Breast epithelium (tissue), 4 donors: ENCODE measurements at places on chromosomes 16 and 17. TPM values are rescaled to one million over a fixed set of nuclear protein-coding genes. Genes with fewer than 3 reads are reported as not detected.

ABCA6 gene
- total RNA-seq, result 61.2 TPM

RHOT2 gene
- 39.4 TPM for total RNA-seq

CACNG5 gene
- total RNA-seq, result not detected

DHODH gene
- 7.8 TPM for total RNA-seq

TLCD2 gene
- 10.9 TPM for total RNA-seq

AGRP gene
- not detected for total RNA-seq

PIK3R6 gene
- 2.9 TPM for total RNA-seq

NPB gene
- total RNA-seq, result not detected

POLR3K gene
- total RNA-seq, result 6.6 TPM

DNA sequence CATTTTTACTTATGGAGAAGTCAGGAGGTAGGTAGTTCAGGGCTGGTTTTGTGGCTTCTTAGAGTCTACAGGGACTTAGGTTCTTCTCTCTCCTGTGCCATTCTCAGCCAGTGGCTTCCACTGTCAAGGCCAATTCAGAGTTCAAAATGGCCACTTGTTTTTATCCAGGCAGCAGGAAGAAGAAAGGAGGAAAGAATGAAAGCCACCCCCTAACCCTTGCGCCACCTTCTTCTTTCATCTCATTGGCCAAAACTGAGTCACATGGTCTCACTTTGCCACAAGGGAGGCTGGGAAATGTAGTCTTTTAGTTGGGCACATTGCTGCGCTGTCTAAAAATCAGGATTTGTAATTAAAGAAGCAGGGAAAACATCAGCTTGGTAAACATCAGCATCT is 60.8 kb upstream of the MED9 start:
- no peak for DNase-seq
- no peaks in the 10 kb centered on the region for H3K27me3 ChIP-seq
- H3K36me3 ChIP-seq, result no peaks in the 10 kb centered on the region
- no peak overlapping the region for H3K4me3 ChIP-seq
- no peaks in the 10 kb centered on the region for H3K4me1 ChIP-seq

DNA sequence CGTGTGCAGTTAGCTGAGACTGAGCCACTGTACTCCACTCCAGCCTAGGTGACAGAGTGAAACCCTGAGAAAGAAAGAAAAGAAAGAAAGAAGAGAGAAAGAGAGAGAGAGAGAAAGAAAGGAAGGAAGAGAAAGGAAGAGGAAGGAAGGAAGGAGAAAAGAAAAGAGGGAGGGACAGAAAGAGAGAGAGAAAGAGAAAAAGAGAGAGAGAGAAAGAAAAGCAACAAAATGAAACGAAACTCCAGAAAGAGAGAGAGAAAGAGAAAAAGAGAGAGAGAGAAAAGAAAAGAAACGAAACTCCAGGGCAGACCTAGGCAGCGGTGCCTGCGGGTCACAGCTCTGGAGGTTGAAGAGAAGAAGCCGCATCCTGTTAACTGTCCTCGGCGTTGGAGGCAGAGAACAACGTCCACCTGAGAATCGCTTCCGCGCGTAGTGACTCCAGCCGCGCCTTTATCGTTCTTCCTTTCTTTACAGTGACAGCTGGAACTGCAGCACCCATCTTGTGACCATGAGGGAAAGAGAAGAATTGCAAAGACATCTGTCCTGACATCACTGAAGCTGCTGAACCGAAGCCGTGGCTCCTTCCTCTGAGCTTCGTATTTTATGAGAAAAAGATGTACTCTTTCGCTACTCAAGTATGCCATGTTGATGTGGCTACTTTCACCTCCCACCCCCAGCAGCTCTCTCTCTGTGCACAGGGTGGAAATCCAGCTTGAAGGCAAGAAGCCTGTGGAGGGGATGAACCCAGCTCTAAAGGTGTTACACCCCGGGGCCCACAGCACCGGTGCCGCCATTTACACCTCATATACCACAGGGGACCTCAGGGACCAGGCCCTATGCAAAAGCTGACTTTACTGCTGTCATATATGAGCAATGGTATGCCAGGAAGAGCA is 56.9 kb upstream of the DOC2B start:
- no peaks in the 10 kb centered on the region for H3K27me3 ChIP-seq
- no peak overlapping the region for H3K27ac ChIP-seq
- H3K36me3 ChIP-seq, result no peaks in the 10 kb centered on the region
- no peak overlapping the region for H3K4me3 ChIP-seq

- no peaks in the 10 kb centered on the region for H3K27me3 ChIP-seq
- no peak overlapping the region for H3K4me3 ChIP-seq
- no peak overlapping the region for H3K27ac ChIP-seq
- H3K4me1 ChIP-seq, result no peaks in the 10 kb centered on the region
- no peaks in the 10 kb centered on the region for H3K36me3 ChIP-seq
Observed at GRCh38 chr17:54277868-54278267, 455.1 kb downstream of the KIF2B start.

- no peaks in the 10 kb centered on the region for H3K27me3 ChIP-seq
- H3K4me1 ChIP-seq, result no peaks in the 10 kb centered on the region
- H3K27ac ChIP-seq, result no peak overlapping the region
- H3K36me3 ChIP-seq, result no peaks in the 10 kb centered on the region
Observed at GRCh38 chr17:72795941-72796340, 296.5 kb downstream of the SLC39A11 start.

DNA sequence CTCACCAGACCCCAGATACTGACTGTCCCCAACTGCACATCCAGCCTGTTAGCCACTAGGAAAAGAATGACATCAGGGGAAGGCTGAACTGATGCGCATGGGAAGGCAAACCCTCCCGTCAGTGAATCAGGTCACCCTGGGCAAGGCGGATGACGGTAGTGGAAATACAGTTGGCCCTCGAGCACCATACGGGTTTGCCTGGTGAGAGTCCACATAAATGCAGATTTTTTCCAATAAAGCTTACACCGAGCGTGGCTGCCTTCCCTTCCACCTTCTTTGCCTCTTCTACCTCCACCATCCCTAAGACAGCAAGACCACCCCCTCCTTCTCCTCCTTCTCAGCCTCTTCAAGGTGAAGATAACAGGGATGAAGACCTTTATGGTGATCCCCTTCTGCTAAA is 236.1 kb upstream of the TNRC6C start:
- DNase-seq, result no peak
- no peaks in the 10 kb centered on the region for H3K36me3 ChIP-seq
- H3K27me3 ChIP-seq, result no peaks in the 10 kb centered on the region
- no peaks in the 10 kb centered on the region for H3K4me1 ChIP-seq
- no peak overlapping the region for H3K4me3 ChIP-seq
- H3K27ac ChIP-seq, result no peak overlapping the region

DNA sequence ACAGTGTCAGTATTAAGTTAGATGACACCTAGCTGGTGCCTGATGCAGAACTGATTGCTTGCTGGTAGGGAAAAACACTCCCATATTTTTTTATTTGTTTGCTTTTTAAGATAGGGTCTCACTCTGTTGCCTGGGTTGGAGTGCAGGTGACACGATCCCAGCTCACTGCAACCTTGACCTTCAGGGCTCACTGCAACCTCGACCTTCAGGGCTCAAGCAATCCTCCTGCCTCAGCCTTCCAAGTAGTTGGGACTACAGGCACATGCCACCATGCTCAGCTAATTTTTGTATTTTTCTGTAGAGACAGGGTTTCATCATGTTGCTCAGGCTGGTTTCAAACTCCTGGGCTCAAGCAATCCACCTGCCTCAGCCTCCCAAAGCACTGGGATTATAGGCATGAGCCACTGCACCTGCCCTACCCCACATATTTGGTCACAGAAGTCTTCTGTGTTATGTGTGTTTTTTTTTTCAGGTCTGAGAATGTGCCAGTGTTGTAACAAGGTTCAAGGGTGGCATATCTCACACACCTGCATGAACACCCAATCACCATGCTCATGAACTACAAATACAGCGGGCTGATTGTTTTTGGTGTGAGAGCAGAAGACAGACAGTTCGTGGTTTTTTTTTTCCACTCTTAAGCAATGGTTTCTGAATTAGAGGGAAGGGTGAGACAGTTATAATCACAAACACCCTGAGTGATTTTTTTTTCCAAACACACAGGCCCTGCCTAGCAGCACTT is 22.8 kb downstream of the SPAG9 start:
- H3K27me3 ChIP-seq, result no peaks in the 10 kb centered on the region
- no peaks in the 10 kb centered on the region for H3K36me3 ChIP-seq
- no peak for DNase-seq
- H3K4me1 ChIP-seq, result no peaks in the 10 kb centered on the region
- no peak overlapping the region for H3K27ac ChIP-seq

- H3K27me3 ChIP-seq, result no peaks in the 10 kb centered on the region
- no peak overlapping the region for H3K4me3 ChIP-seq
- no peak for DNase-seq
Observed at GRCh38 chr17:78785011-78785662, 3.1 kb upstream of the CYTH1 start.

DNA sequence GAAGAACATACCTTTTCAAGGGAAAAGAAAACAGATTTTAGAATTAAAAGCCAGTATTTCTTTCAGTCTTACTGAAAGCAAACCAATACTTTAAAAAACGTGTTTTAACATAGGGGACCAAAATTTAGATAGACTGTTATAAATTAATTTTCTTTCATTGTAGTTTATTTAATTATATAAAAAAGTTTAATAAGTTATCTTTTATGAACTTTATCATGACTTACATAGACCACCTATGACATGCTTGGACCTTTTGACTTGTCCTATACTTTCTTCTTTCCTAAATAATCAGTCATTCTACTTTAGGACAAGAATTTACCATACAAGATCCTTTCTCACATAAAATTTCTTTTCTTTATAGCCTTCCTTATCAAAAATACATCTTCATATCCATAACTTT is 102.0 kb upstream of the HAS3 start:
- no peak overlapping the region for H3K27ac ChIP-seq
- H3K36me3 ChIP-seq, result no peaks in the 10 kb centered on the region
- DNase-seq, result no peak
- no peaks in the 10 kb centered on the region for H3K4me1 ChIP-seq
- H3K27me3 ChIP-seq, result no peaks in the 10 kb centered on the region

GRCh38 chr17:1996800-1997288 is 28.3 kb downstream of the RTN4RL1 start:
- peaks cover 21% of the 10 kb centered on the region for H3K4me1 ChIP-seq
- DNase-seq, result no peak
- H3K27me3 ChIP-seq, result no peaks in the 10 kb centered on the region
- no peaks in the 10 kb centered on the region for H3K36me3 ChIP-seq

DNA sequence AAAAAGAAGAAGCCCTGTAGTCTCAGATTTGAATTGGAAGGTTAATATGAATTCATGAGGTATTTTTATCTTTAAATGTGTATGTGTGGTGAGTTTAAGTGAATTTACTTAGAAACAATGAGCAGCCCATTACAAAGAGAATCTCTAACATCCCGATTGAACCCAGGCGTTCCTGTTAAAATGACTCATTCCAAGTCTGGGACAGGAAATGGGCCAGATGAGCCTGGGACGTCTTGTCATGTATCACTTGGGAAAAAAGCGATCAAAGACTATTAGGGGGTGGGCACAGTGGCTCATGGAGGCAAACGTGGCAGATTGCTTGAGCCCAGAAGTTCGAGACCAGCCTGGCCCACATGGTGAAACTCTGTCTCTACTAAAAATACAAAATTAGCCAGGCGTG is 81.6 kb downstream of the SEC14L1 start:
- DNase-seq, result no peak
- H3K4me1 ChIP-seq, result no peaks in the 10 kb centered on the region
- H3K27me3 ChIP-seq, result no peaks in the 10 kb centered on the region
- no peaks in the 10 kb centered on the region for H3K36me3 ChIP-seq
- H3K4me3 ChIP-seq, result no peak overlapping the region
- H3K27ac ChIP-seq, result no peak overlapping the region

- no peaks in the 10 kb centered on the region for H3K36me3 ChIP-seq
- H3K4me3 ChIP-seq, result no peak overlapping the region
- no peaks in the 10 kb centered on the region for H3K27me3 ChIP-seq
- peak; percentile 77 for DNase-seq
- no peaks in the 10 kb centered on the region for H3K4me1 ChIP-seq
- H3K27ac ChIP-seq, result peak overlapping the region; percentile 8
Observed at GRCh38 chr17:78421534-78422266, 43.3 kb downstream of the PGS1 start.

DNA sequence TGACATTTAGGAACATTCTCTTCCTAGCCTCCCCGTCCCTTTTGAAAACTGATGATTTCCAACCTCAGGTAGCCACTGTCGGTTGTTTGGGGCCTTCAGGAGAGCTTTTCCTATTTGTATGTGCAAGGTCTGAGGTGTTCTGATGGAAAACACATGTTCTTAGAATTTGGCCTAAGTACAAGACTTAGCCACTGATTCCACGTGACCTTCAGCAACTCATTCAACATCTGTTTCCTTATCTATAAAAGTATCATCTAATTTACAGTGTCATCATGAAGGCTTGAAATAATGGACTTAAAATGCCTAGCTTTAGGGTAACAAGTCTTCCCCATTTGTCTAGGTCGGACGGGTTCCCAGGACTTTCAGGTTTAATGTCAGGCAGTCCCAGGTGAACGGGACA is 259.3 kb downstream of the SOX9 start:
- H3K4me3 ChIP-seq, result no peak overlapping the region
- H3K27me3 ChIP-seq, result no peaks in the 10 kb centered on the region
- DNase-seq, result no peak
- H3K27ac ChIP-seq, result no peak overlapping the region

GRCh38 chr17:37754363-37754762 is 9.5 kb upstream of the HNF1B start:
- no peaks in the 10 kb centered on the region for H3K36me3 ChIP-seq
- H3K4me1 ChIP-seq, result no peaks in the 10 kb centered on the region
- no peak overlapping the region for H3K4me3 ChIP-seq
- DNase-seq, result no peak

DNA sequence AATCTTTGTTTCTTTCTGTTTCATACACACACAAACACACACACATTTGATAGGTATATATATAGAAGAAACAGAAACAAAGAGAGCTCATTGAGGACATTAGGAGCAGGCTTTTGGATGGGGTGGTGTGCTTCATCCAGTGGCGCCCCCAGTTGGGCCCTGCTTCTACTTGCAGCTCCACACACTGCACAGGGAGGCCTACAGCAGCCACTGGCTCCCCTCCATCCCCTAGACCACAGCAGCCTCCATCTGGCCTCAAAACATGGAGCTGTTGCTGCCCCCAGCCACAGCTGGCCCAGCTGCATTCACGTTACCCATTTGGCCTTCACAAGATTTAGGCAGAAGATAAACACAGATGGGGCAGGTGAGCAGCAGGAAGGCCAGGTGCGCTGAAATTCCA is 33.1 kb upstream of the NF1 start:
- no peaks in the 10 kb centered on the region for H3K36me3 ChIP-seq
- no peak overlapping the region for H3K27ac ChIP-seq
- H3K4me3 ChIP-seq, result no peak overlapping the region
- no peak for DNase-seq
- H3K27me3 ChIP-seq, result no peaks in the 10 kb centered on the region

- H3K27me3 ChIP-seq, result no peaks in the 10 kb centered on the region
- no peak overlapping the region for H3K27ac ChIP-seq
Observed at GRCh38 chr17:16886655-16887322, 85.1 kb downstream of the TNFRSF13B start.

GRCh38 chr16:50697881-50698767 is 4.7 kb downstream of the NOD2 start:
- peak; percentile 82 for DNase-seq
- no peaks in the 10 kb centered on the region for H3K27me3 ChIP-seq
- H3K4me1 ChIP-seq, result peaks cover 12% of the 10 kb centered on the region
- H3K4me3 ChIP-seq, result peak overlapping the region; percentile 70

- H3K27me3 ChIP-seq, result no peaks in the 10 kb centered on the region
- DNase-seq, result peak; percentile 28
- H3K4me1 ChIP-seq, result no peaks in the 10 kb centered on the region
Observed at GRCh38 chr16:29139261-29139802, 154.5 kb downstream of the LAT start.

- peaks cover 7% of the 10 kb centered on the region for H3K36me3 ChIP-seq
- H3K27ac ChIP-seq, result no peak overlapping the region
- no peak for DNase-seq
- H3K27me3 ChIP-seq, result no peaks in the 10 kb centered on the region
- no peaks in the 10 kb centered on the region for H3K4me1 ChIP-seq
Observed at GRCh38 chr17:2385240-2386210, 15.3 kb downstream of the MNT start.
